ENCODE measurements at places on chromosomes 6 and 20.

DNA sequence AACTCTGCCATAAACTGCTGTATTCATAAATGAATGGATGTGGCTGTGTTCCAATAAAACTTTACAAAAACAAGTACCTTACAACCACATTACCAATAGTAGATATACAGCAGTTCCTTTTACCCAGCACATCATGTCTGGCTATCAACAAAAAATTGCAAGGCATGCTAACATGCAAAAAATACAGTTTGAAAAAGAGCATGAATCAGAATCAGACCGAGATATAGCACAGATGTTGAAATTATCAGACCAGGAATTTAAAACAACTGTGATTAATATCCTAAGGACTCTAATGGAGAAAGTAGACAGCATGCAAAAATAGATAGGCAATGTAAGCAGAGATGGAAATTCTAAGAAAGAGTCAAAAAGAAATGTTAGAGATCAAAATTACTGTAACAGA is 8.4 kb upstream of the NUS1 start:
- DNase-seq, result no peak

- DNase-seq, result no peak
Observed at GRCh38 chr6:16596616-16597331, 164.5 kb downstream of the ATXN1 start.

GRCh38 chr6:26336355-26337198 is 28.4 kb upstream of the BTN3A2 start:
- DNase-seq, result no peak

DNA sequence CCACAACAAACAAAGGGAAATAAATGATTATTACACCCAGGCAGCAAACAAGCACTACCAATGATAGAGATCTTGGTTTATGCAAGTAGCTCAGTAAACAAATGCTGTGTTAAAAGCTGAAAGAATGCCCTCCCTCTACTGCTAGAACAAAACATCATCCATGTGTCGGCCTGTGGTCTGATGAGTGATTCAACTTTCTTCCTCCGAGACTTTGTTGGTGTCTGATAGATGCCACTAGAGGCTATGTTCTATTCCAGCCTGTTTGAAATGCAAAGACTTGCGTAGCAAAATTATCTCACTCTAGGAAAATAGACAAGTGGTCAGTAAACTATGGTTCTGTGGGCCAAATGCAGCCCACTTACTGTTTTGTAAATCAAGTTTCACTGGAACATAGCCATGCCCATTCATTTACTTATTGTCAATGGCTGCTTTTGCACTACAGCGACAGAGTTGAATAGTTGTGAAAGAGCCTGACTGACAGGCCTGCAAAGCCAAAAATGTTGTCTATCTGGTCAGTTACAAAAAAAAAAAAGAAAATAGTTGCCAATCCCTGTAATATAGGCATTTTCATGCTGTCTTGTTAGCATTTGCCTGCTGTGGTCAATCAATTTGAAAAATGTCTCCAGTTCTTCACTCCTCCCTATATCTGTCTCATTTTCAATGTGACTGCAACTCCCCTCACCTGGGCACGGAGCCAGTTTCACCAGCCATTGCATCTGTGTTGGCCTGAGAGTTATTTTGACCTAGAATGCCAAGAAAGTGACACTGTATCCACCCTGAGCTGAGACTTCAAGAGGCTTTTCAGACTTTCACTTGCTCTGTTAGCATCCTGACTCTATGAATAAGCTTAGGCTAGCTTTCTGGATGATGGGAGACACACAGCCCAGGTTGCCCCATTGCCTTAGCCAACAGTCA is 544.6 kb upstream of the BTBD3 start:
- no peak for DNase-seq

- no peak for DNase-seq
Observed at GRCh38 chr6:73514746-73515110, 6.1 kb downstream of the EEF1A1 start.

DNA sequence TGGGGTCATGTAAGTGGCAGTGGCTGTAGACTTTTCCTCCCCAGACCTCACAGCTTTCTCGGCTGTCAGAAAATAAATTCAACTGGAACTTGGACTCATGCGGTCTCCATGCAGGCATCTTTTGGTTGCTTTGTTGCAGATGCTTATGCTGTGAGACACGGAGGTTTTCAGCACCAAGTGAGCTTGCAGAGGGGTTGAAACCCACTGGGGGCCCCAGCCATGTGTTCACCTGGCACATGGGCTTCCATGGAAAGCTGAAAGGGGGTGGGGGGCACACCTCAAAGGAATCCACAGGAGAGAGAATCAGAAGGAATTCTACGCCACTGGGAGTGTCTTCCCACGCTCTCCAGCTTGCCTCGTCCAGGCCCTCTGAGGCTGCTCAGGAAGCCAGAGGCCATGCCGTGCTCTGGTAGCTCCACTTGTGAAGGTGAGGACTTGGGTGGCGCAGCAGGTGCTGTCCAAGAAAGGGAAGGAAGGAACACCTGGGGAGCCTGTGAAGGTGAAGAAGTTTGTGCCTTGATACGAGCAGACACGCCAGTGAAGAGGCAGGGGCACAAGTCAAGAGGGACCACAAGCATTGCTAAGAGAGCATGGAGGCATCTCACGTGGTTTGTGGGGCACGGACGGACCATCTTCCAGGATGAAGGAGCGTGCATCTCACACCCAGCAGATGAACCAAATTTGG is 134.3 kb upstream of the PMEPA1 start:
- no peak for DNase-seq

- DNase-seq, result no peak
Observed at GRCh38 chr20:18913701-18914100, 100.1 kb downstream of the SCP2D1 start.

DNA sequence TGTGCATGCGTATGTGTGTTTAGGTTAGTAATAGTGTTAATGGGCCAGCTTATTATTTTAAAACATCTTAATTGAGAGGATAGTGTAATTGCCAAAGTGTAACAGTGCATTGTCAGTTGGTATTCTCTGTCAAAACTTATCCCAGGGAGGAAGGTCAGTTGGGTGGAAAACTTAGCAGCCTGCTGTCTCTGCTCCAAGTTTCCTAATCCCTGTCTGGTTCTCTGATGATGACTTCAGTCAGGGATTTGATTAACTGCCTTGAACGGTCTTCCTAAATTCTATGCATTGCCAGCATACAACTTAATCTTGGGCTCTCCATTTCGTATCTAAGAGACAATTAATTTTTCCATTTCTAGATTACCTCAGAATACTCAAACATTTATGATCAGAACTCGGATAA is 51.1 kb downstream of the L3MBTL3 start:
- DNase-seq, result no peak

DNA sequence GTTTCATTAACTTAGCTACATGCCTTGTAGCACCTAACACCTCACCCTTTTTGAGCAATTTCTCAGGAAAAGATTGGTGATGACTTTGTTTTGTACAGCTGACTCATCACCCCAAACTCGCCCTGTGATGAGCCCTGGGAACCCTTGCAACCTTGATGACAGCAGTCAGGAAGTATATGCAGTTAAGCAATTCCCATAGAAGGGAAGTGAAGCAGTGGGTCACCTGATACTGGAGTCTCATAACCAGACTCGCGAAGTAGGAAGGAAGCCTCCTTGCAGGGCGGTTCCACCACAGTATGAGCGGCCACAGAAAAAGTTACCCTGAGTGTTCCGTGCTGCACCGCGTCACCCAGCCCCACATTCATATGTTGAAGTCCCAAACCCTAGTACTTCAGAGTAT is 82.0 kb upstream of the EDN1 start:
- no peak for DNase-seq

- no peak for DNase-seq
Observed at GRCh38 chr6:130482645-130483390, 117.0 kb downstream of the TMEM200A start.

DNA sequence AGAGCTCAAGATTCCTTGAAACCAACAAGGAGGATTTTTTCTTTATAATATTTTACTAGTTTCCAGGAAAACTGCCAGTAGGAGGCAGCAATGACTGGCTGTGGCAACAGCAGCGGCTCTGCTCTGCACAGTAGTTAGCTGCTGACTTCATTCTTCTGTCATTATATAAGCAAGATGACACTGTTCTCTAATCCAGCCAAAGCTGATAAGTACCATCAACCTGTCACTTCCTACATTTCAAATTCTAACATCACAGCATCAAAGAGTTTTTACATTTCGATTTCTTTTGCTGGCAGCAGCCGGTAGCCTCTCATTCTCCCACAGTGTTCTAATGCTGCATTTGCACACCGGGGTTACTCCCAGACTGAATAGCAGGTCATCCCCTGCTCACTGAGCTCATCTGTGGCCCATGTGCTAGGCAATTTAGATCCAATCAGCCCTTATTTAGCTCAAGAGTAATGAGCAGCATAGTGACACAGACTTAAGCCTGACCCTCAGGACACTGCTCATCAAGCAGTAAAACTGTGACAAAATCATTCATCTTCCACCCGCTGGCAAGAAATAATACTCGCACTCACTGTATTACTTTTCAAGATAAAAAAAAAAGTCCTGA is 67.8 kb downstream of the MMS22L start:
- DNase-seq, result no peak

DNA sequence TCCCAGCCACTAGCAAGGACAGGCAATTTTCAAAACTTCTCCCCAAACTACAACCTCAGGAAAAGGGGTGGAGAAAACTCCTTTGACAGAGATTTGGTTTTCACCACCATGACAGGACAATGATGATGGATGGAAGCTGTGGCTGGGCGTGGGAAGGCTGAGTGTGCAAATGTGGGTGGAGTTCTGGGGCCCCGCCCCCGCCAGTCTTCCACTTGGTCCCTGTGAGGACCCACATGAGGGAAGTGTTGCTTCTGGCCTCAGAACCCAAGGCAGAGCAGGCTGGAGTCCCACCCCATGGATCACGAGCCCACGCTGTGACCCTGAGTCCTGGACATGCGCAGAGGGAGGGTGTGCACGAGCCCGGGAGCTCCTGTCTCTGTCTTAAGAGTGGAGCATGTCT is 21.5 kb upstream of the MRGBP start:
- DNase-seq, result no peak

DNA sequence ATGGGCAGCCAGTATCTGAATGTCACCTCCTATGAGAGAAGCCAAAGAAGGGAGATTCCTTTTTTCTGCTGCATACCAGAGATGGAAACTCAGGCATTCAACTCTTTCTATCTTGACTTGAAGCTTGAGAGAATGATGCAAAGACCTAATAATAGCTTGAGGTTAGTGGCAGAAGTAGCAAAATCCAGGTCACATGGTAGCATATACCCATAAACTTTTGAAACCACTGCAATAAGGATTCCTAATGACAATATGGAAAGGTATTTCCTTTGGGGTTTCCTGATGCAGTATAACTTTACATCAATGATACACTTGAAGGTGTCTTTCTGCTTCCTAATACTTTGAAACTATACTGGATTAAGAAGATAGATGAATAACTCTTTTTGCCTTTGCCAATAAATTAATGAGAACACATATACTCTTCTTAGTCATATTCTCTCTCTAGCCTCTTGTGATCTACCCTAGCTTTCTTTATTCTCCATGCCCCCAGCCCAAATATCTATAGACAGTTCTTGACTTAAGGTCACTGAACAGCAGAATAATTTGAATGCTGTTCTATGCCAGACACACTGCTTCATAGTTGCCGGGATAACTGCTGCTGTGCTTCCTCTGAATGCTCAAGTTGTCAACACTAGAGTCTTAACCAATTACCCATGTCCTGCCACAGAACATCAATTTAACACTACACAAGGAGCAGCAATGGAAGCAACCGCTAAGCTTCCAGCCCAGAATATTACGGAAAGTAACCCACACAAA is 155.5 kb upstream of the SIM1 start:
- no peak for DNase-seq

- no peak for DNase-seq
Observed at GRCh38 chr6:35164277-35164676, 23.1 kb upstream of the TCP11 start.
